ENCODE measurements at places on chromosomes 4 and X. TPM values are rescaled to one million over a fixed set of nuclear protein-coding genes. Genes with fewer than 3 reads are reported as not detected.
A peak's percentile ranks its signal among the peaks of the same experiment; 100 is the strongest.

ARHGEF6 gene
- total RNA-seq = 12.5 TPM

PLXNB3 gene
- total RNA-seq = 1.2 TPM

CYLC1 gene
- not detected for total RNA-seq

MAGEA2B gene
- total RNA-seq = 2.5 TPM

POU4F2 gene
- not detected for total RNA-seq

NPY2R gene
- not detected for total RNA-seq

RRAGB gene
- 23.4 TPM for total RNA-seq

GRCh38 chrX:100424012-100424411, 13.9 kb upstream of the PCDH19 start:
- DNase-seq = peak; percentile 7

DNA sequence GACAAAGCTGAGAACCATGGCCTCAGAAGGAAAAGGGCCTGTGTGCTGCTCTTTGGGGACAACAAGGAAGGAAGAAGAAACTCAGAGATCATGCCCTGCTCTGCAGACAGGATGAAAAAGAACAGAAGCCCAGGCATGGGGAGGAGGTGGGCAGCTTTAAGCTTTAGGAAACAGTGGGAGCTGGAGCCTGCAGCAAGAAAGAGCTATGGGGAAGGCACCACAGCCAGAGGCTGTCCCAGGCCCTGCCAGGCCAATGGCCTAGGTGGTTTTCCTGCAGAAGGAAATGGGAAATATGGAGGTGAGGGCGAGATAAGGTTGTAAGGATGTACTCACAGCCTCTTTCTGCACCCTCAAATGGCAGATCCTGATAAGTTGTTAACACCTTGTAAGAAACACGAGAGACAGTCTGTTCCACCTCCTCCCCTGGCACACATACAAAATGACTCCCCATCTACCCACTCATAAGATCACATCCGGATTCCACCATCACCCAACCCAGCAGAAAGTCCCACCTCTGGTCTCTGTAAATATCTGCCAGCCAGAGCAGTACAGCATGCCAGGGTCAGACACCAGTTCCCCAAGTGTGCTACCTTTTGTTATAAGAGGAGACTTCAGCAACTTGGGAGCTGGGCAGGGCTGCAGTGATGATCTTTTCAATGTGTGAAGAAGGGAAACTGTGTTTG, 105.2 kb downstream of the RTL5 start:
- peak; percentile 24 for DNase-seq

DNA sequence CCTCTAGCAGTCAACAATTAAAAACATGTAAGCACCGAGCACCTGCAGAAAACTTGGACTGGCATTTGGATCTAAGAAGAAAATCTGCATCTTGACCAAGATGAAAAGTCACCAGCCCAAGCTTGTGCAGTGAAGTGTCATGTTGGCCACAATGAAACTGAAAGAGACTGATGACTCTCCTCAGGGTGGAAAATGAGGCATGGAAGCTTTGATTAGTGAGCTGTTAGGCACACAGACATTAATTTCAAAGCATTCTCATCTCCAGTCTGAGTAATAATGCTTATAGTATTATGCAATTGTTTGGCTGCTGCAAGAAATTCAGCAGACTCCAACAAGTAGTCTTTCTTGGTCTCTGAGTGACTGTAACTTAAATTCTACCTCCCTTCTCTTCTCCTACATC, 150.1 kb downstream of the AR start:
- peak; percentile 20 for DNase-seq

DNA sequence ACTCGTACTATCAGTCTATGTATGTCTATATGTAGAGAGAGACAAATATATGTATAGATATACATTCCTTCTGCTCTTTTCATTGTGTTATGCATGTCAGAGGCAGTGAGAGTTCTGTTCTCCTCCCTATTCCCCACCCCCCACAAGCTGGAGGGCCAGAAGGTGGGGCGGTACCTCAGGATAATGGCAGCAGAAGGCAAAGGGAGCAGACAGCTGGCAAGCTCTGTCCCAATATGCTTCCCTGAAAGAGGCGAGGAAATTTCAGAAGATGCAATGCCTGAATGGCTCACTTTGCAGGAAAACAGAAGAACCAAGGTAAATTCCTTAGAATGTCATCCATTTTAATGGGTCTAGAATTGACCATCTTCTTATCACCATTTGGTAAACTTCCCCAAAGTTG, 114.4 kb downstream of the NAA11 start:
- no peak for DNase-seq

- peak; percentile 94 for DNase-seq
These were observed at the start of gene SPIN4 for GRCh38 chrX:63350941-63351616. Gene SPIN4 (minus strand): TSS chrX:63351332. CDS start chrX:63350819, 513 bp downstream.

GRCh38 chr4:13783800-13784411, 156.4 kb upstream of the BOD1L1 start:
- no peak for DNase-seq

- no peak for DNase-seq
These were observed 56.5 kb downstream of the STAG2 start for GRCh38 chrX:124018023-124018422.

DNA sequence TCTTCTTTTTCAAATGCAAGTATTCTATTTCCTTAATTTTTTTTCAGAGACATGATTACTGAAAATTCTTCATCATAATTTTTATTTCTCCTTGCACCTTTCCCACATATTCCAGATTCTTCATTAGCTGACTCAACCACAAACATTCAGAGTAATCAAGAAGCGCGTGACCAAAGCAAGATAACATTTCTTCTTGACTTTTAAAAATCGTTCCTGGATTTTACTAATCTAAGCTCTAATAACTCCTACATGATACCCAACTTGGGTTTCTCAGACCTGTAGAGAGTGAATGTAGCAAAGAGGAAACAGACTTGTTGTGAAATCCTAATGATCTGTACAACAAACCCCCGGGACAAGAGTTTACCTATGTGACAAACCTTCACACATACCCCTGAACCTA, 615.0 kb downstream of the TMA16 start:
- peak; percentile 23 for DNase-seq

- DNase-seq = no peak
These were observed 12.4 kb downstream of the BOD1L1 start for GRCh38 chr4:13615161-13615560.

- no peak for DNase-seq
These were observed 29.2 kb downstream of the FANCB start for GRCh38 chrX:14843666-14844065.
